Type B pancreatic cell (in vitro differentiated cells): ENCODE measurements at places on chromosomes 1 and 21.

- H3K36me3 ChIP-seq = no peaks in the 10 kb centered on the region
- H3K27ac ChIP-seq = no peak within 1 kb of the TSS
- H3K4me1 ChIP-seq = no peaks in the 10 kb centered on the region
- H3K4me3 ChIP-seq = no peak within 1 kb of the TSS
Measured at GRCh38 chr1:209583408-209583807, at the start of gene CAMK1G. TSS of gene CAMK1G (plus strand) at chr1:209583714. CDS start at chr1:209594984, 11,270 bp downstream.

- peaks cover 56% of the 10 kb centered on the region for H3K4me1 ChIP-seq
- H3K36me3 ChIP-seq = peaks cover 15% of the 10 kb centered on the region
- H3K27me3 ChIP-seq = no peaks in the 10 kb centered on the region
- no peak overlapping the region for H3K27ac ChIP-seq
- H3K4me3 ChIP-seq = no peak overlapping the region
Measured at GRCh38 chr1:42979036-42979430, 20.4 kb upstream of the SLC2A1 start.

DNA sequence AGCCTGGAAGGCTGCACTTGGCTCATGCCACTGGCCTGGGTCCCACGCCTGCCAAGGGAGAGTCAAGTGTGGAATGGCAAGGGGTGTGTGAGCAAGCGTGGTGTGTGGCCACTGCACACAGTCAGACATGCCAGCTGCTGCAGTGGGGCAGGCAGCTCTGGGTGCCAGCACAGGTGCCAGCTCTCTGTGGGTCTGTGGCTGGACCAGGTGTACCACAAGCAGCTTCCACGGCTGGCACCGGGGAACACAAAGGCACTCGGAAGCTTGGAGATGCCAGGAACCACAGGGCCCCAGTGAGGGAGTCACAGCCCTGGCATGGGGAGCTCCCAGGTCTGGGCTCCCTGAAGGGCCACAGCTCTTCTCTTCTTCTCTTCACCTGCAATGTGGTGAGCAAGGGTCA lies 34.8 kb downstream of the ACTL8 start:
- no peak overlapping the region for H3K27ac ChIP-seq
- peaks cover 22% of the 10 kb centered on the region for H3K27me3 ChIP-seq
- H3K36me3 ChIP-seq = no peaks in the 10 kb centered on the region
- no peak for DNase-seq

GRCh38 chr21:36211660-36212512 lies 55.3 kb downstream of the DOP1B start:
- peaks cover 16% of the 10 kb centered on the region for H3K36me3 ChIP-seq
- peaks cover 18% of the 10 kb centered on the region for H3K4me1 ChIP-seq
- H3K4me3 ChIP-seq = no peak overlapping the region
- no peak for DNase-seq

- no peak for DNase-seq
- H3K4me1 ChIP-seq = peaks cover 9% of the 10 kb centered on the region
- H3K36me3 ChIP-seq = no peaks in the 10 kb centered on the region
- H3K27ac ChIP-seq = no peak overlapping the region
- H3K27me3 ChIP-seq = peaks cover 85% of the 10 kb centered on the region
- H3K4me3 ChIP-seq = no peak overlapping the region
Measured at GRCh38 chr21:44701541-44701940, 4.6 kb downstream of the KRTAP10-12 start.

DNA sequence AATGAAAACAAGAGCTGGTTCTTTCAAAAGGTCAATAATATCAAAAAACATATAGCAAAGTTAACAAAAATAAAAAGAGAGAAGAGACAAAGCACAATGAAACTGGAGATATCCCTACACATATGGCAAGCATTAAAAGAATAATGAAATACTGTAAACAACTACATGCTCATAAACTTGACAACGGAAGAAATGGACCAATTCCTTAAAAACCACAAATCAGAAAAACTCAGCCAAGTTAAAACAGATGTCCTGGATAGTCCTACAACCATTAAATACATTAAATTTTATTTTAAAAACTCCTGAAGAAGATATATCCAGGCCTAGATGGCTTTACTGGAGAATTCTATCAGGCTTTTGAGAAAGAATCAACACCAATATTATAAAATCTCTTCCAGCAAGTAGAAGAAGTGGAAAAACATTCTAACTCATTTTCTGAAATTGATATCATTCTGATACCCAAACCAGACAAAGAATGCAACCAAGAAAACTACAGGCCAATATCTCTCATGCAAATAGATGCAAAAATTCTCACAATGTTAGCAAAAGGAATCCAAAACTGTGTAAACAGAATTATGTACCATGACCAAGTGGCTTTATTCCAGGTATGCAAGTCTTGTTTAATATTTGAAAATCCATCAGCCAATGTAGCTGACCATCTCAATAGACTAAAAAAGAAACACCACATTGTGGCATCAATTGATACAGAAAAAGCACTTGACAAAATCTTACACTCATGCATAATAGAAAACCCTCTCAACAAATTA lies 56.1 kb upstream of the LRRC7 start:
- no peak overlapping the region for H3K4me3 ChIP-seq
- H3K4me1 ChIP-seq = no peaks in the 10 kb centered on the region
- no peaks in the 10 kb centered on the region for H3K36me3 ChIP-seq
- no peaks in the 10 kb centered on the region for H3K27me3 ChIP-seq

GRCh38 chr21:42238185-42238934 lies 19.4 kb downstream of the ABCG1 start:
- H3K4me1 ChIP-seq = peaks cover 17% of the 10 kb centered on the region
- H3K36me3 ChIP-seq = no peaks in the 10 kb centered on the region
- no peak overlapping the region for H3K4me3 ChIP-seq
- no peak overlapping the region for H3K27ac ChIP-seq

DNA sequence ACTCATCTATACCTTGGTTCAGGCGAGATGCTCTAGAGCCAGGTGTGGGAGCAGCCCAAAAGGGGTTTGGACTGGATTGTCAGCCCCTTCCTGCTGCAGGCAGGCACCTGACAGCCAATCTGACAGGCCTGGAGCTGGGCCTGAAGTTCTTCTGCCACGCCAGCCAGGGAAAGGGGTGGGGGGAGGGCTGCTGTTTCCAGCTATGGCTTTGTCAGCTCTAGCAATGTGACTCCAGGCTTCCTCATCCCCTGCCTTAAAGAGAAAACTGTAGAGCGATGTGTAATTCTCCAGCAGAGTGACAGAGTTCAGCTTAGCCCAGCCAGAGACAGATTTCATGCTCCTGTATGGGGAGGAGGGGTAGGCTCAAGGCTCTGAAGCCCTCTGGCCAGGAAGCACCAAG lies 30.3 kb downstream of the WNT4 start:
- H3K36me3 ChIP-seq = peaks cover 17% of the 10 kb centered on the region
- H3K27ac ChIP-seq = peak overlapping the region; percentile 29
- peaks cover 69% of the 10 kb centered on the region for H3K4me1 ChIP-seq
- H3K4me3 ChIP-seq = no peak overlapping the region

DNA sequence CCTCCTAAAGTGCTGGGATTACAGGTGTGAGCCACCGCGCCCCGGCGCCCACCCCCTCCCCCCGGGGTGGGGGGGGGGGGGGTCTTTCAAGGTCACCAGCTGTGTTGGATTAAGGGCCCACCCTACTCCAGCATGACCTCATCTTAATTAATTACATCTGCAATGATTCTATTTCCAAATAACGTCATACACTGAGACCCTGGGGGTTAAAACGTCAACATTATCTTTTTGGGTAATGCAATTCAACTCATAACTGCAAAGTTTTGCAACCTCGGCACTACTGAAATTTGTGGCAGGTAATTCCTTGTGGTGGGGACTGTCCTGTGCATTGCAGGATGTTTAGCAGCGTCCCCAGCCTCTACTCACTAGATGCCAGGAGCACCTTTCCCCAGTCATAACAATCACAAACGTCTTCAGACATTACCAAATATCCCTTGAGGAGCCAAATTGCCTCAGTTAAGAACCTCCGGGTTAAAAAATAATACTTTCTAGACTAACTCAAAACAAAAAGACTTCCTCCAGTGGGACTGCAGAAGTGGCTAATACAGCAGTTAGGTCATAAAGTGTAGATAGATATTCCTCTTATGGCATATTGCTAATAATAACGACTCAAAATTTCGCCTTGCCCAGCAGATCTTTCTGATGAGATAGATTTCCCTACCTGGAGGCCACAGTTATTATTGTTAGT lies 233.0 kb upstream of the KAZN start:
- H3K27ac ChIP-seq = no peak overlapping the region
- peaks cover 17% of the 10 kb centered on the region for H3K27me3 ChIP-seq

- DNase-seq = no peak
- no peaks in the 10 kb centered on the region for H3K36me3 ChIP-seq
- H3K4me3 ChIP-seq = no peak overlapping the region
Measured at GRCh38 chr1:78691995-78692747, 42.5 kb downstream of the IFI44 start.
